CD4-positive, alpha-beta T cell treated with Interleukin-17A for 1 hour (primary cell): ENCODE measurements at places on chromosomes 1 and 21.

DNA sequence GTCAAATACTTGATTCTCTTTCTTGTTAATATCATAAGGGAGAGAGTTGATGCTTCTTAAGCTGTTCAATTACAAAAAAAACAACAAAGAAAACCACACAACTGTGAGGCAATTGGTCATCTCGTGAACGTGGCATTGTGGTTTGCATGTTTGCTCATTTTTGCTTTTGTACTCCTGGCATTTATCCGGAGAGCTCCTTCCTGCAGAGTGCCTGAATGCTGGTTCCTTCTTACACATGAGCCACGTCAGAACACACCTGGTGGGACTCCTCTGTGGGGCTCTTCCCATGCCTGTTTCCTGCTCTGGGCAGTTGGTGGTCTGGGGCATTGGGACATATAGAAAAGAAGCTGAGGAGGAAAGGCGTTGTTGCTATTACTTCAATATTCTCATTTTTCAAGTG, 25.7 kb downstream of the KCNK1 start:
- no peak for DNase-seq

GRCh38 chr1:183812686-183813569, 8.0 kb downstream of the RGL1 start:
- no peak for DNase-seq

DNA sequence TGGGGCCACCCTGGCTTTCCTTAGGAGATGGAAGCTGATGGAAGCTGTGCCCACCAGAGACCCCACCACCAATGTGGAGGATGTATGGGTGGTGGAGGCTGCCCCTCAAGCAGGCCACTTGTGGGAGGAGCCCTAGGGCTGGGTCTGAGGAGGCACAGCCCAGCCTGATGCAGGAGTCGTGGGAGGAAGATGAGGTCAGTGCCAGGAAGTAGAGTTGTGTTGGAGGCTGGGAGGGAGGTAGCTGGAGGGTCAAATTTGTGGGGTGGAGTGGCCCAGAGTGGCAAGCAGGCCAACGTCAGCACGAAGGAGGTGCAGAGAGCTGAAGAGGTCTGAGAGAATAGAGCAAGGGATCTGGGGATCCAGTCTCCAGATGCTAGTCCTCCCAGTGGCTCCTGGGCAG, 119.0 kb upstream of the USP24 start:
- no peak for DNase-seq

DNA sequence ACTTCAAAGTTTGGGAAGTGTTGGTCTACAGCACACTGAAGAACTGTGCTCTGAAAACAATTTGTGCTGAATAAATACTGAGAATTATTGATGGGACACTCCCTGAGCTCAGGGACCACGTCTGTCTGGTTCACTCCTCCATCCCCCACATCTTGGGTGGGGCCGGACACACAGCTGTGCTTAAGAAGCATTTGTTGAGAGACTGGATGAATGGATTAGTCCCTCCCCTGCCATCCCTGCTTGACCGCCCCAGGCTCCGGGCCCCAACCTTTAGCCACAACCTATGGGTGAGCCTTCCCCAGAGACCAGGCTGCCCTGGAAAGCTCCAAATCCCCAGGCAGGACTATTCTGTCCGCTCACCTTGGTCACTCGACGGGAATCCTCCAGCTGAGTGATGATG, 7.5 kb downstream of the TRIM63 start:
- no peak for DNase-seq

- no peak for DNase-seq
These were observed 26.4 kb upstream of the RUNX1 start for GRCh38 chr21:35075546-35075945.

- DNase-seq = no peak
These were observed 109.1 kb downstream of the LMO4 start for GRCh38 chr1:87437663-87438295.

GRCh38 chr1:194846488-194846887, 1660.1 kb upstream of the B3GALT2 start:
- DNase-seq = no peak

- no peak for DNase-seq
These were observed 274.4 kb downstream of the RPS6KC1 start for GRCh38 chr1:213325482-213325881.

GRCh38 chr1:1436630-1437032, 1.1 kb downstream of the VWA1 start:
- no peak for DNase-seq

DNA sequence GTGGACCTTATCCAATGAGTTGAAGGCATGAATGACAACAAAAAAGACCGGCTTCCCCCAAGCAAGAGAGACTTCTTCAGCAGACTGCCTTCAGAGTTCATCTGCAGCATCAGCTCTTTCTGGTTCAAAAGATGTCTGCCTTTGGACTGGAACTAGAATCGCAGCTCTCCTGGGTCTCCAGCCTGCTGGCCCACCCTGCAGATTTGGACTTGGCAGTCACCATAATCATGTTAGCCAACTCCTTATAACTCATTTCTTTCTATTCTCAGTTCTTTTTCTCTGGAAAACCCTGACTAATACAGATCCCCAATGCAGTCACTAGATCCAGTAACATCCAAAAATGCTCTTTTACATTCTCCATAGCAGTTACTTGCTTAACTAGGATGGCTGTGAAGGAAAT, 89.2 kb upstream of the MARK1 start:
- no peak for DNase-seq

- no peak for DNase-seq
These were observed 146.8 kb upstream of the DPT start for GRCh38 chr1:168875831-168876230.
